ENCODE measurements at places on chromosomes 3 and 15. TPM values are rescaled to one million over a fixed set of nuclear protein-coding genes. Genes with fewer than 3 reads are reported as not detected.

Gene MOBP
- total RNA-seq = not detected

Gene CHD2
- 82.0 TPM for total RNA-seq

Gene MKRN2OS
- total RNA-seq = not detected

Gene FETUB
- not detected for total RNA-seq

Gene SNAP23
- 71.6 TPM for total RNA-seq
